ENCODE measurements at places on chromosomes 7 and 10.

GRCh38 chr7:20153567-20153966 is 63.6 kb downstream of the MACC1 start:
- no peak for DNase-seq

- peak; percentile 29 for DNase-seq
These were observed 5.0 kb downstream of the LRRC27 start for GRCh38 chr10:132336919-132337407.

- no peak for DNase-seq
These were observed 7.1 kb downstream of the AGMO start for GRCh38 chr7:15554744-15555143.

DNA sequence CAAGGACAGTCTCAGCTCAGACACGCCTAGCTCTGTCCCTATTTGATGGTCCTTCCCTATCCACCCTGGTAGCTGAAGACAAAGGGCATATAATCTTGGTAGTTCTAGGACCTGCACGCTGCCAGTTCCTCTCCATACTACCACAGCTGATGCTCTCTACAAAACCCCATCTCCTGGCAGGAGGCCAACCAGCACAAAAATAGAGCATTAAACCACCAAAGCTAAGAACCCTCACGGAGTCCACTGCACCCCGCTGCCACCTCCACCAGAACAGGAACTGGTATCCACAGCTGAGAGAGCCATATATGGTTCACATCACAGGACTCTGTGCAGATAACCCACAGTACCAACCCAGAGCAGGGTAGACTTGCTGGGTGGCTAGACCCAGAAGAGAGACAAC is 299.4 kb downstream of the LRRTM3 start:
- no peak for DNase-seq

DNA sequence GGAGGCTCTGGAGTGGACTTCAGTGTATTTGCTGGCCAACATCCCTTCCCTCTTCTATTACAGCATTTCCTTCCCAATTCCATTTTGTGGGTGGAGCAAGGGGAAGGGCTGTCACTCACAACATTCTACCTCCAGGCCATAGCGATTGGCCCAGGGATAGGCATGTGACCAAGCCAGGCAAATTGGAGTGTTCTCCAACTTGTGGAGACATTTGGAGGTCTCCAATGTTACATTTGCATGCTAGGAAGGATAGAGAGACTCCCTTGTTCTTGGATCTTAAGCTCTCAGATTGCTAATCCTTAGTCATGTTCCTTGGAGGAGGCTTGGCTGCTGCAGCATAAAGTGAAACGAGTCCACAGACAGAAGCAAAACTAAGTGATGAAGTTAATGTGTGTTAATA is 95.6 kb upstream of the KIF5B start:
- DNase-seq: peak; percentile 23

DNA sequence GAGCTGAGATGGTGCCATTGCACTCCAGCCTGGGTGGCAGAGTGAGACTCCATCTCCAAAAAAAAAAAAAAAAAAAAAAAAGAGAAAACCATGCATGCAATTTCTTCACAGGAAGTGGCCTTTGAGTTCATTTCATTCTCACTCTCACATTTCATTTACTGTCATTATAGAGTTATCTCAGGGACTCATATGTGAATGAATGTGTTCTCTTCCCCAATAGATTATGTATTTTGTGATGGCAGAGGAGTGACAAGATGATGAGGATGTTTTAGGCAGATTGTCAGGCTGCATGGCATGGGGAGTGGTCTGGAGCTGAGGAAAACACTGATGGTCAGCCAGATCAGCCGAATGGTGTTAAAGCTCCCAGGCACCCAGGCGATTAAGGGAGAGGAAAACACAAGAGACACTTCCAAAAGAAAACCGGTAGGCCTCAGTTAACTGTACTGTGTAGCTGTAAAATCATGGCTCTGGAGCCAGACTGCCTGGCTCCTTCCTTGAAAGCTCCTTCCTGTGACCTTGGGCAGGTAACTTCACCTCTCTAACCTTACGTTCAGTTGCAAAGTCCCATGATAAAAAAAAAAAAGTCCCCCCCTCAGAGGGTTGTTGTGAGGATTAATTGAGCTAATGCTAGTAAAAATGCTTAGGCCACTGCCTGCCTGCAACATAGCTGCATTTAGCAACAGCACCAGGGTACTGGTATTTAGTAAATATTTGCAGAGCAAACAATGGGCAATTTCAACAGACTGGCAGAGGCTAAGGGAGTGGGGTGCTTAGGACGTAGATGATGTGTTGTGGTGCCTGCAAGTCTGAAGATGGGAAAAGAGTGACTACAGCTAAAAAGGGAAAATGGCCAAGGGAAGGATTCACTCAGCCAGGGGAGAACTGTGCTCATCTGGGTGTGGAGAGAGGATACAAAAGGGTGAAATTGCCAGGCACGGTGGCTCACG is 6.9 kb downstream of the FRAT2 start:
- DNase-seq: no peak
